ENCODE measurements at places on chromosomes 16 and 17.

GRCh38 chr17:57935833-57936807, 19.1 kb downstream of the CUEDC1 start:
- DNase-seq = no peak

GRCh38 chr17:38541281-38541680, 64.5 kb downstream of the SRCIN1 start:
- DNase-seq = no peak

GRCh38 chr16:4828567-4829321, 18.3 kb downstream of the GLYR1 start:
- DNase-seq = no peak

DNA sequence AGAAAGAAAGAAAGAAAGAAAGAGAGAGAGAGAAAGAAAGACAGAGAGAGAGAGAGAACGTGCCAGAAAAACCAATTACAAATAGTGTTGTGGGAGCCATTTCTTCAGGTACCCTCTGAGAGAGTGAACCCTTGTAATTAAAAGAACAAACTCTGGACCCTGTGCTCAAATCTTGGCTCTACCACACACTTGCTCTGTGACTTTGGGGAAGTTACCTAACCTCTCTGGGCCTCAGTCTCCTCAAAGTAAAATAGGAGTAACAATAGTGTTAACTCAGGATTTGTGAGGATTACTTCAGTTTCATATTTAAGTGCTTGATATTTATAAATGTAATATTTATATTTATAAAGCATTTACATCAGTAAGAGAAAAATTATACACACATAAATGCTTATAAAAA, 139.8 kb downstream of the GSG1L start:
- no peak for DNase-seq

GRCh38 chr16:69848637-69849545, 86.8 kb downstream of the WWP2 start:
- peak; percentile 14 for DNase-seq

DNA sequence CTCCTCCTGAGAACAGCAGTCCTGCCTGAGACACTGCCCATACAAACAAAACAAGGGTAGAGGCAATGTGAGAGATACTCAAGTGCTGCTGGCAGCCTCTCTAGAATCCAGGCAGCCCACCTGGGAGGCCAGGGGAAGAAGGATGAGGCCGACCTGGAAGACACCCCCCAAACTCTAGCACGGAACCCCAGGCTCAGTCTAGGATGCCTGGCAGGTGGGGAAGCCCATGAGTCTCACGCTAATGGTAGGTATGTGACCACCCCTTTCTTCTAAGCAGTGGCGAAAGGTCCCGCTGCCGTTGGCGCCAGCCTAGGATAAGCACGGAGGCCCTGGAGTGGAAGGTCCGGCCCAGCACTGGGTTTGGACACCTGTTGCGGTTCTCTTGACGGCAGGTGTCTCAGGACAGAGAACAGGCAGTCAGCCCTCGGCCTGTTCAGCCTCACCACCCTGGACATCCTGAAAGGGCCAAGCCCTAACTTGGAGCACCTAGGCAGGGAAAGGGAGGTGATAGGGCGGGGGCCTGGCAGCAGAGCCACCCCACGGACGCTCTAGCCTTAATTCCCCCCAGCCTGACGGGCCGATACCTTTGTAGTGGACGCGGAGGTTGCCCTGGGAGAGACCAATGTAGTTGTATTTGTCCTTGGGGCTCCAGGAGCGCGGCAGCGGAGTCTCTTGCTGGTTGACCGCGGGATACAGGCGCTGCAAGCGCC, 487 bp downstream of the RANBP10 start:
- no peak for DNase-seq

DNA sequence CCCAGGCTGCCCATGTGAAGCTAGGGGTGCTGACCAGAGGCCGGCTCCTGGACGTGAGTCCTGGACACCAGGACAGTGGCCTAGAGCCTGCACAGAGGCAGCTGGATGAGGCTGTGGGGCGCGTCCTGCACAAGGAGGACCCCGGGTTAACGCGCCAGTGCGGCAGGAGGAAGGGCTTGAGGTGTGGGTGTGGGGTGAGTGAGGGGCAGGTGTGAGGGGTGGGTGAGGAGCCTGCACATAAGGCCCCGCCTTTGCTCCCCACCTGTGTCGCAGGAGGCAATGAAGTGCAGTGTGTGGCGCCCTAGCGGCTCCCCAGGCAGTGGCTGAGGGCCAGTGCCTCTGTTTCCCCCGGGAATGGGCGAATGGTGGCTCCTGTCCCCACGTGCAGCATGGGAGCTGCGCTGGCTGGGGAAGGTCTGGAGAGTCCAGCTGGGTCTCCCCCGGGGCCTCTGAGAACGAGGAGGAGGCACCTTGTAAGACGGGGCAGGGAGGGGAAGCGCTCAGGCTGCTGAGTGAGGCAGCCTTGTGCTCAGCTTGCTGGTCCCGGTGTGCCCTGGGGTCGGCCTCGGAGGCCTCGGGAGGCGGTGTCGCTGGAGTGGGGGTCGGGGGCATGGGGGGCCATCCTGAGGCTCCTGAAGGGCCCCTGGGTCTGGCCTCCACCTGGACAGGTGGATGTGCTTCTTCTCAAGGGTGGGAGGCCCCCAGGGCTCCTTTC, 3.2 kb downstream of the CD7 start:
- DNase-seq = no peak

- DNase-seq = no peak
These were observed 814 bp upstream of the KDM6B start for GRCh38 chr17:7833011-7833794.

GRCh38 chr16:72240466-72240865, 68.5 kb upstream of the PMFBP1 start:
- DNase-seq = no peak

DNA sequence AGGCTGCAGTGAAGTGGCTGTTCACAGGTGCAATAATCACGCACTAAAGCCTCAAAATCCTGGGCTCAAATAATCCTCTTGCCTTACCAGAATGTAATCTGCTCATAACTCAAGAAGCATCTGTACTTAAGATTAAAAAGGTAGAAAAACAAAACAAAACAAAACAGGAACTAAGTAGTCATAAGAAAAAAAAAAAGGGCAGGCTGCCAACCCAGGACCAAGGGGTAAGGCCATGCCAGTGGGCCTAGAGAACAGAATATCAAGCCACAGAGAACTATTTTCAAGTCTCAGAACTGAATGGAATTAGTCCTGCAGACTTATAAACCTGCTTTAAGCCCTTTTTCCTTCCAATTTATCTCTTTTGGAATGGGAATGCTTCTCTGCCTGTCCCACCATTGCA, 64.8 kb upstream of the TBC1D3K start:
- DNase-seq = no peak

DNA sequence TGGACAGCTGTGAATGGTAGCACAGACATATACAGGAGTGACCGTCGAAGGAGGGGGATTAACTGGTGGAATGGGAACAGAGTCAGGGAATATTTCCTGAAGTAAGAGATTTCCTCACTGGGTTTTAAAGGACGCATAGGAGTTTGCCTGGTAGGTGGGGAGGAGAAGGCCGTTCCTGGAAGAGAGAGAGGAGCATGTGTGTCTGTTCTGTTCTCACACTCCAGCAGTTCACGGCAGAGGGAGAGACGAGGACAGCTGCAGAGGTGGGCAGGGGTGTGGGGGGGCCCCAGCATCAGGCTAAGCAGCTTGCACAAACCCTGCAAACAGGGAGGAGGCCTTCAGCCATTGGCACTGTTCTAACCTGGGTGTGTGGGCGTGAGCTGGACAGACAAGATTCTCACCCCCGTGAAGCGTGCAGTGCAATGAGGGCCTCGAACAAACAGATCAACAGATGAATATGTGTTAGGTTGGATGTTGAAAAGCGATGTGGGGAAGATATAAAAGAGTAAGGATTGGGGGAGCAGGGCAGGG, 85.3 kb upstream of the GSE1 start:
- no peak for DNase-seq

DNA sequence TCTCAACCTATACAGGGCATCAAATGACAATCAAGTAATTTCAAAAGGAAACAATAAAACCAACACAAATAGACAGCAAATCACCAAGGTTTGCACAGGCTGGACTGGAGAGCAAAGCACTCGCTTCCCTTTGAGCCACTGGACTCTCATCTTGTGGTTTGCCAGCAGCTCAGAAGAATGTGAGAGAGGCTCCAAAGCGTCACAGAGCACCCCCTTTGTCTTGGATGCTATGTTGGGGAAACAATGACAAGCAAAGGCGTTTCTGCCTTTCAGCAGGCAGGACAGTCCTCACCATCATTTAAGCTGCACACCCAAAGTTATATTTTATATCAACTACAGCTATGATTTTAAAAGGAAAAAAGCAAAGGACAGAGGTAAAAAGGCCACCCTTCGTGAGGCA, 13.2 kb downstream of the SLC6A4 start:
- DNase-seq = no peak

DNA sequence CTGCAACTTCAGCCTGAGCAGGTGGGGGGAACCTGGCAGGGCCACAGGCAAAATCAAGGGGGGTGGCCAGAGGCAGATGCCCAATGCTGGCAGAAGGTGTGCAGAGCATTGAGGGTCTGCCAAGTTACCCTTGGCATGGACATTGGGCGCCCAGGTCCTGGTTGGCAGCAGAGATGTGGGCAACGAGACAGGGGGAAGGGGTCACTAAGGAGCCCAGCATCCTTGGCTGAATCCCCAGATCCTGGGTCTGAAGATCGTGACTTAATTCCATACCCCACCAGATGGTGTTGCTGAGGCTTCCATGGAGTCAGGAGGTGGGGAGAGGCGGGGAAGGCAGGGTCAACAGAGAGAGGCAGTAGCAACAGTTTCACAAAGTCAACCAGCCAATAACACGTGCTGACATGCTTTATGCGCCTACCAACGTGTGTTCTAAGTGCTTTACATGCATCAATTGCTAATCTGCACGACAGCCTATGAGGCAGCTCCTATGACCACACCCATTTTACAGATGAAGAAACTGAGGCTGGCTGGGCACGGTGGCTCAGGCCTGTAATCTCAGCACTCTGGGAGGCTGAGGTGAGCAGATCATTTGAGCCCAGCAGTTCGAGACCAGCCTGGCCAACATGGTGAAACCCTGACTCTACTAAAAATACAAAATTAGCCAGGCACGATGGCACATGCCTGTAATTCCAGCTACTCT, 83.3 kb downstream of the GSG1L start:
- DNase-seq = no peak

GRCh38 chr17:10226930-10227695, 28.7 kb upstream of the GAS7 start:
- no peak for DNase-seq

GRCh38 chr16:89827383-89828198, 684 bp upstream of the SPIRE2 start:
- no peak for DNase-seq

- no peak for DNase-seq
These were observed 103.0 kb downstream of the RAB11FIP4 start for GRCh38 chr17:31494259-31495021.

DNA sequence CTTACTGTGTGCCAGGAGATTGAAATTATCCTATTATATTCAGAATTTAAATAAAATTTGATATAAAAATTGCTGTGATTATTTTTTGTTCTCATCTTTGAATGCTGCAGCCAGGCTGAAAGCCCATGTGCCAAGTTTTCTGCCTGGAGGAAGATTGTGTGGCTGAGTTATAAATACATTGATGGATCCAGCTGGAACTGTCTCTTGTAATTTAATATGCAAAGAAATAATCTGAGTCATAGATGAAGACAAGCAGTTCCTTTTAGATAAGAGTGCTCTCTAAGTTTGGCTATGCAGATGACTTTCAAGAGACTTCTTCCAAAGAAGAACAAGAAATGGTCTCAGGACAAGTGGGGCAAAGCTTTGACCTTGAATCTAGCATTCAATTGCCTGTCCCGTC, 871.0 kb downstream of the CDH11 start:
- no peak for DNase-seq

DNA sequence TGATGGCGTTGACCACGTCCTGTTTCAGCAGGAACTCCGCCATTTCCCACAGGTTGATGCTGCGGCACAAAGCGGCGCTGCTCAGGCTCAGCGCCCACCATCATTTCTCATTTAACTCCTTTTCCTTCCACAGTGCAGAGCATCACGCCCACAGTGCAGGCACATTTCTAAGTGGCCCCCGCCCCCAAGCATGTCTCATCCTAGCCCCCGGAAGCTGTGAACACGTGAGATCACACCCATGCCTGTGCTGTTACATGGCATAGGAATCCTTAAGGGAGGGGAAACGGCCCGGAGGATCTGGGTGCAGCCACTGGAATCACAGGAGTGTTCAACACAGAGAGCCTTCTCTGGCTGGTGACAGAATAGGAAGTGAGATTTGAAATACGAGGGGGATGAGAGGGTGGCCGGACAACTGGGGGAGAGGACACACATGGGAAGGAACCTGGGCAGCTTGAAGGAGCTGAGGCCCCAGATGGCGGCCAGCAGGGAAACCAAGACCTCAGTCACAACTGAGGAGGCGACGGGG, 4.7 kb downstream of the NAGPA start:
- DNase-seq = no peak

- DNase-seq = no peak
These were observed 1.2 kb downstream of the CCDC78 start for GRCh38 chr16:725041-725376.

- DNase-seq = no peak
These were observed 609.9 kb downstream of the WWOX start for GRCh38 chr16:78709137-78709884.

DNA sequence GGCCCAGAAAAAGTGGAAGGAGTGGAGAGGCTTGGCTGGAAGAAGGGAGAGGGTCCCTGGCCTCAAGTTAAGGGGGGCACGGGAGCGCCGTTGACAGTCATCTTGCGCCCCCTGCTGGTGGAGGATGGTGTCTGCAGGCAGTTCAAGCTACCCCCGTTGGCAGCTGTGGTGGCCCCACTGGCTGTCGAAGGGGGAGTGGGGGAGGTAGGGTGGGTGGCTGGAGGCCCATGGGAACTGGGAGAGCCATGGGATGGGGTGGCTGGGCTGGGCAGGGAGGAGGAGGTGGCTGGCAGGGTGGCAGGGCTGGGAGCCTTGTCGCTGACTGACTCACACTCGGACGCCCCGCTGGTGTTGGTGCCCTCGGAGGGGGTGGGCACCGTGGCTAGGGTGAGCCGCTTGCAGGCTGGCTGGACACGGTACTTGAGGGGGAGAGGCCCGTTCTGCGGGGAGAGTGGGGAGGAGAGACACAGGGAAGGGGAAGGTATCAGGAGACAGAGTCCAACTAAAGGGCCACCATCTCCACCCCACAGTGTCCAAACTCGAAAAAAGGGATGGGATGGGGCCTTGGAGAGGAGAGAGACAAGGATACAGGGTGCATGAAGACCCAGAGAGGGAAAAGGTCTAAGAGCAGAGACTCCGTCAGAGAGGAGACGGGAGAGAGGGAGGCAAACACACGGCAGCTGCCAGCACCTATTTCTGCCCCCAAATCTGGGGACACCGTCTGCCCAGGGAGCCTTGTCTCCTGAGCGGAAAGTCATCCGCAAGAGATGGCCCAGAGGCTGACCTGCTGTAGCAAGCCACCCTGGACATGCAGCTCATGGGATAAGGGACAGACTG, 5.2 kb downstream of the CISD3 start:
- DNase-seq = no peak

All from epithelial cell of prostate (primary cell).